ENCODE measurements at places on chromosomes 2 and 18.
A peak's percentile ranks its signal among the peaks of the same experiment; 100 is the strongest.

- DNase-seq, result no peak
Measured at GRCh38 chr2:53505826-53506225, 261.8 kb upstream of the CHAC2 start.

DNA sequence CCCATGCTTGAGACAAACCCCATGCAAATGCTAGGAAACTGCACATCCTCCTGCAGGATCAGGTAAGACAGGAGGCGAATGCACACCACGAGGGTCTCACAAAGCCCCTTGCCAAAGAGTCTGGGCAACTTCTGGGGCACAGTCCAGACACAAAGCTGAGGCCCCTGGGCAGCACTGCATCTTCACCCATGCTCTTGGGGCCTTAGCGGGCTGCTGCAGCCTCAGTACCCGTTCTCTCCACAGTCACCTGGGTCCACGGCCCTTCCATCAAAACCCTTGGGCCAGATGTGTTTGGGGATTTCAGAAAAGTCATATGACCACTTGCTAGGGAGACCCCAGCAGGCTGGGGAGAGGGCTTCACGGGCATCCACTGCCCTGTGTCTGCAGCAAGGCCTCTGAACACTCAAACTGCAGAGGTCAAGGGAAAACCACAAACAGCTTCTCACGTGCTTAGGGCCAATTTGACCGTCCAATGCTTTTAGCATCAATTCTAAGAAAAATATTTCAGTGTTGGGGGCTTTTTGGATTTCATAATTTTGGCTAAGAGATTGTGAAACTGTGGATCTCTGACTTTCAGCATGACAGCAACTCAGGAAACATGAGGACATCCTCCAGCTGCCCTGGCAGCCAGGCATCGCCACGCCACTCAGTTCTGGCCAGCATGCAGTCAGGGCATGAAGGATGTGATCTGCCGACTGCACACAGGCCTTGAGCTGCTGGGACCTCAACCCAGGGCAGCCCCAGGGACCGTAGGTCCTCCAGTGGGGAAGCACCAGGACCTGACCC, 20.0 kb downstream of the PASK start:
- peak; percentile 20 for DNase-seq

DNA sequence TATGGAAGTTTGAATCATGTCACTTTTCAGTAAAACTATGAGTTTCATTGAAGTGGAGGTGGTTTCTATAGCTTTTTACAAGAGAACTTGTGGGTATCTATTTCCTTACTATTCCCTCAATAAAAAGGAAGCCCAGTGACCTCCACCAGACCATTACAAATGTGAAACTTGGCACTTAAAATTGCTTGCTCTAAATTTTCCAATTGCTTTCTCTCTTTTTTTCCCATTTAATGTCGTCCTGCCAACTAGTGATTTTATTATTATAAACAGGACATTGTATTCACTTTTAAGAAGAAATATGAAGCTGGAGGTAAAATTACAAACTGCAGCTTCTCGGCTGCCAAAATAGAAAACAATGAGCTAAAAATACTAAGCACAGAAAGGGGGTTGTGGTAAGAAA, 208.2 kb upstream of the ALPP start:
- no peak for DNase-seq

GRCh38 chr2:28277466-28277865, 115.2 kb upstream of the FOSL2 start:
- DNase-seq, result no peak

GRCh38 chr18:37639846-37640245, 74.2 kb upstream of the CELF4 start:
- no peak for DNase-seq

GRCh38 chr18:43078478-43079092, 36.9 kb downstream of the RIT2 start:
- no peak for DNase-seq

DNA sequence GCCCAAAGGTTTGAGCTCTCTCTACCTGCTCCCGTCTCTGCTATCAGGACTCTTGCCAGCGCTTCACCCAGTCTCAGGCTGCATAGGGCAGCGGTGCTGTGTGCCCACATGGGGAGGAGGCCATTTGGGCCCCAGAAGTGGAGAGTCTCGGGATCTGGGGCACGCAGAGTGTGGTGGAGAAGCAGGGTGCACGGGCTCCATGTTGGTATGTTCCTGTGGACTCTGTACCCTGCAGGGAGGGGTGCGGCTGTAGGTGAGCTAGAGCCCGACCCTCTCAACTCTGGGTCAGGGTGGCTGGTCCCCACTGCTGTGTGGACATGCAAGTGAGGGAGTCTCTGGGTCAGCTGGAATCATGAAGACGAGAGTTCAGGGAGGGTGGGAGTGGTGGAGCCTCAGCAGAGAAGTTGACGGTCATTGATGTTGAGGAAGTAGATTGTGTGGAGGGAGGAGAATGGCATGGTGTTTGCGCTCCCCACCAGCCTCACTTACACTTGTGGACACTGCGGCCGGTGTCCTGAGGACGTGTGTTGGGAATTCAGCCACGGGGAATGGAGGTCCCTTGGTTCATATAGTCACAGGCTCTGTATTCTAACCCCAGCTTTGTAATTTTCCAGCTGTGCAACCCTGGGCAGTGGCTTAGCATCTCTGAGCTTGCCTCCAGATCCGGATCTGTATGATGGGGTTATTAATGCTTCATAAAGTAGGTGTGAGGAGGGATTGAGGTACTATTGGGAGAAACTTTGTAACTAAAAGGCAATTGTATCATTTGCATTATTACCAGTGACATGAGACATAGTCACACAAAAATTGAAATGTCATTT, 840 bp upstream of the PSD4 start:
- DNase-seq, result no peak
